ENCODE measurements at places on chromosomes 6 and 20.

GRCh38 chr6:107817784-107818183, 6.3 kb downstream of the SCML4 start:
- no peak for DNase-seq

DNA sequence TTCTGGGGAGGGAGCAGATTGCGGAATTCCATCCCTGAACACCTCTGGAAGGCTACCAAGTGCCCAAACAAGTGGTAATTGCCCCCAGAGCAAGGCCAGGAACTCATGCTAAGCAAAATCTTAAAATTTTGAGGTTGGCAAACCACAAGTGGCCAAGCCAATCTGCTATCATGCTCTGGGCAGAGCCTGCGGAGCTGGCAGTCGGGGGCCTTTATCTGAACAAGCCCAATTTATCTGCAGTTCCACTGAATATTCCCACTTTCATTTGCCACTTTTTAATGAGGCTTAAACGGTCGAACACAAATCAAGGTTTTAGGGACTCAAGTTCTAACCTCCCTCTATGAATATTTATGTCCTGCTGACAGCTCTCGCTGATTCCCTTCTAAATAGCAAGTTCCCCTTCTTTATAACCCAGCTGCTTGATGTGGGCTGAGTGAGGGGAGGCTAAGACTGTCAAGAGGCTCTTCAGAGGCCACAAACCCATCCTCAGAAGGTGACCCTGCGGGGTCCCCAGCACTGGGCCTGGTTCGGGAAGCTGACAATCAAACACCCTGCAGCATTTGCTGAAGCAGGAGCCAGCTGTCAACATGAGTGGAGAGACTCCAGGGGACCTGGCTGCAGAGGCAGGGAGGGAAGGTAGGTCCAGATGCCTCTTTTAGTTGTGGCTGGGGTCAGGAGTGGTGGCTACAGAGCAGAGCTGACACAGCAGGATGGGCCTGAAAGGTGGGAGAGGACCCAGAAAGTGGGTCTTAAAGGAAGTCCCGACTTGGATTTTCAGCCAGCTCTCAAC, 11.9 kb downstream of the CCDC167 start:
- no peak for DNase-seq

- no peak for DNase-seq
Observed at GRCh38 chr6:153563001-153563400, 431.9 kb upstream of the RGS17 start.

DNA sequence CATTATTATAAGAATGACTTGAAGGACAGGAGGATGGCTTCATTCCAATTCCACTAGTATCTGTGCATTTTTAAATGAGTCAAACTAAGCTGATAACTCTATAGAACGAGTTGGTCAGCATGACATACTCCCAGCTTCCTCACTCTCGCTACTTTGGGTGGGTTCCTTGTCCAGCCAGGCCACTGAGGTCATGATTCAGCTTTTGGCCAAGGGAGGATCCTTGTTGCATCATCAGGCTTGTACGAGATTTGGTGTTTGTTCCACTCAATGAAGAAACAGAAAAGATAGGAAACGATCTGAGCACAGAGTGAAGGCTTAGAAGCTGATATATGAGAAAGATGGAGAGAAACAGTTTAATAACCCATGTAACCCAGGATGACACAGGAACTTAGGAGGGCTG, 19.8 kb downstream of the NEDD9 start:
- DNase-seq: no peak

DNA sequence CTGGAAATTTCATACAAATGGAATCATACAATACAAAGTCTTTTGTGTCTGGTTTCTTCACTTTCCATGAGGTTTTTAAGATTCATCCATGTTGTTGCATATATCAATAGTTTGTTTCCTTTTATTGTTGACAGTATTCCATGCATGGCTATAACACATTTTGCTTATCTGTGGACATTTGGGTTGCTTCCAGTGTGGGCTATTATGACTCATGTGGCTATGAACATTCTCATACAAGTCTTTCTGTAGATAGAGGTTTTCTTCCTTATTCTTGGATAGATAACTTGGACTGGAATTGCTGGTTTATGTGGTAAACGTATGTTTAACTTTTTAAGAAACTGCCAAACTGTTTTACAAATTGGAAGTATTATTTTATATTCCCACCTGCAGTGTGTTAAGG, 30.0 kb upstream of the KIF6 start:
- no peak for DNase-seq

DNA sequence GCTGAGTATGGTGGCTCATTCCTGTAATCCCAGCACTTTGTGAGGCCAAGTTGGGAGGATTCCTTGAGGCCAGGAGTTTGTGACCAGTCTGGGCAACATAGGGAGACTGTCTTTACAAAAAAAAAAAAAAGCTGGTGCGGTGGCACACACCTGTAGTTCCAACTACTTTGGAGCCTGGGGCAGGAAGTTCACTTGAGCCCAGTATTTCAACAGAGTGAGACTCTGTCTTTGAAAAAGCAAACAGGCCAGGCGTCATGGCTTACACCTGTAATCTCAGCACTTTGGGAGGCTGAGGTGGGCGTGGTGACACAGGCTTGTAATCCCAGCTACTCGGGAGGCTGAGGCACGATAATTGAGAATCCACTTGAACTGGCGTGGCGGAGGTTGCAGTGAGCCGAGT, 28.7 kb downstream of the MYBL2 start:
- no peak for DNase-seq

DNA sequence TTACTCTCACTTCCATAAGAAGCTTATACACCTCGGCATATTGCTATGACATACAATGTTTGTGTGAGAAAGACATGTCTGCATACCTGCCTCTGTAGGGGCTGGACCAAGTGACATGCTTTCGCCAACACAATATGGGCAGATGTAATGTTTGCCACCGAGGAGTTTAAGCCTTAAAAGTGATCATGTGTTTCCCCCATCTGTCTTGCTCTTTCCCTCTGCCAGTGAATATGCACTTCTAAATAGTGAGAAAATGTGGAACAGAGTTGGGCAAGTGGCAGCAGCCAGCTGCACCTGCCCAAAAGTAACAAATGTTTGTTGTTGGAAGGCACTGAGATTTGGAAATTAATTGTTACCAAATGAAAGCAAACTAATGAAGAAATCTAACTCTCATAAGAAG, 274.8 kb upstream of the BTBD3 start:
- no peak for DNase-seq

DNA sequence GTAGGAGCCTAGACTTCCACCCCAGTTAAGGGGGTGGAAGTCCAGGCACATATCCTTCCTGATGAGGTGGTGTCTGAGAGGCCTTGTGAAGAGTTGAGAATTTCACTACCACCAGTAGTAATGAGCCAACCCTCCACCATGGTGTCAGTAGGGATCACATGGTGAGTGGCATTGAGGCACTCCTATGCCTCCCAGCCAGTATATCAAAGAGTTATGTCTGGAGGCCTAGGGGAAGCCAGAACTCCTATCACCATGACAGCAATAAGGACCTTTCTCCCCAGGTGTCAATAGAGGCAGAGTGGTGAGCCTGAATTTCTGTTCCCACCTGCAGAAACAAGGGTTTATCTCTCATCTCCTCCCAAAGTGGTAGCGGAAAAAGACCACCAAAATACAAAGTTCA, 106.6 kb upstream of the ADTRP start:
- no peak for DNase-seq

DNA sequence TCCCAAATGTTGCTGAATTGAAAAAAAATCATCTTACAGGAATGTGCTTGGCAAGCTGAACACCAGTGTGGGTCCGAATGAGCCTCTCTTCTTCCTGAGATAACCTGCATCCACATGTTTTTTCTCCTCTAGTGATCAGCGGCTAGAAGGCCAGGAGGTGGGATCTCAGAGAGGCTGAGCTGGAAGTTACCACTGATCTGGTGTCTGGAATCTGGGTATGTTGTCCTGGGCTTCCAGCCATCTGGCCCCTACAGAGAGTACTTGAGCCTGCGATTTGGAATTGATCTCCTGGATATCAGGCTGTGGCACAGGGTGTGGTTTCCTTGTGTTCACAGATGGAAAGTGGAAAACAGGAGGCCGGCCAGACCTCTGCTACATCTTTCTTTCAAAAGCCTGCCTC, 35.9 kb downstream of the SULF2 start:
- no peak for DNase-seq

DNA sequence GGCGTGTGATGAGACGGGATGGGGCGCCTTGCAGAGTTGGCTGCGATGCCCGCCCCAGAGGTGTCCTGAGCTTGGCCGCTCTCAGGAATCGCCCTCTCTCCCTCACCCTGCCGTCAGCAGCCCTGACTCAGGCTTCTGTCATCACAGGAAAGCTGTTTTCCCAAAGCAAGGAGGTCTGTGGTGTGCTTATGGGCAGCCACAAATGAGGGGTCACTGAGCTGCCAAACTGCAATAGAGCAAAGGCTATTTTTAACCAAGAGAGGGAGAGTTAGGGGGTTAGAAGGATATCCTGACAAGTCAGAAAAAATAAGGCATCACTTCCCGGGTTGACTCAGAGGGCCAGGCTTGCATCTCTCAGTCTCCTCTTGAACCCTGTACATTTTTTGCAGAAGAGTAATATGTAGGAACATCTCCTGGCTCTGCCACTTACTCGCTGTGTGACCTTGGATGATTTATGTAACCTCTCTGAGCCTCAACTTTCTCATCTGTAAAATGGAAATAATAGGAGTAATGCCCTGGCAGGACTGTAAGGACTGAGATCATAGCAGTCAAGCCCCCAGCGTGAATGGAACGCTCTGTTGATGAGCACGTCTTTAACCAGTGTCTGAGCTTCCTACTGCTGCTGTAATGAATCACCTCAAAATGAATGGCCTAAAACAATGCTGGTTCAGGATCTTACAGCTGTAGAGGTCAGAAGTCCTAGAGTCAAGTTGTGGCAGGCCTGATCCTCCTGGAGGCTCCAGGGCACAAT, 181.9 kb downstream of the NFATC2 start:
- no peak for DNase-seq

DNA sequence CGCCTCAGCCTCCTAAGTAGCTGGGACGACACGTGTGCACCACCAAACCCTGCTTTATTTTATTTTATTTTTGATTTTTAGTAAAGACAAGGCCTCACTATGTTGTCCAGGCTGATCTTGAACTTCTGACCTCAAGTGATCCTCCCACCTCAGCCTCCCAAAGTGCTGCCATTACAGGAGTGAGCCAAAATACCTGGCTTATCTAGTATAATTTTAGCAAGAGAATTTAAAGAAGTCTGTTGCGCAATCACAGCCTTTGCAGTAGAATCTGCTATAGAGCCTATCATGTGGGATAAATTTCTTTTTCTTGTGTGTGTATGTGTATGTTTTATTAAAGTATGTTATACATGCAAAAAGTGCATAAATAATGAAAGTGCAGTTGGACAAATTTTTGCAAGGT, 92.1 kb upstream of the ANKEF1 start:
- no peak for DNase-seq

DNA sequence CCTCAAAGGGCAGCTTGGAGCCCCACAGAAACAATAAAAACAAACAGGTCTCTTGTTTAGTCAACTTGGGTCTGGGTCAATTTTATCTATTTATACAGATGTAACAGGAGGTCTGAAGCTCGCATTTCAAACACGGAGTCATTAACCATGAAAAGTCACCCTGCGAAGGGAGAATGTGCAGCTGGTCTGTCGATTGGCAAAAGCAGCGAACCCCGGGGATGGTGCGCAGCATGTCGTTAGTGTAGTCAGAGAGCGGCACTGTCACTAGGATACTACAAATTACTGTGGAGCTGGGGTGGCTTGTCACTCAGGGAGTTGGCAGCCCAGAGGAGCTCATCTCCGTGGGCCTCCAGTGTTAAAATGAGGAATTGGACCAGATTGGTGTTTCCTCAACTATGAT, 190.4 kb upstream of the ARG1 start:
- no peak for DNase-seq

DNA sequence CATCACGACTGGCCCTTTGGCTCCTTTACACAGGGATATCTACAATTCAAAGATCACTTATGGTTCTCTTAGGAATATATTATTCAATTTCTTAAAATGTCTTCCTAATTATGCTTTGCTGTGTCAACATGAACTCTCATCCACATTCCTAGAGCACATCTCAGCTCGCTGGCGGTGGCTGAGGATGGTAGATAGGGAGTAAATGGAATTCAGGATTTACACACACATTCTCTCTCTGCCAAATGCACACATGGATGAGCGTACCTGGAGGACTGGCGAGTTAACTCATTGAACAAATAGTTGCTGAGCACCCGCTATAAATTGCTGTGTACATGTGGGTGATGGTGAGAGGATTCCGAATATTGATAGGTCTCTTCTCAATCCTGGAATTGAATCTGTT, 4.8 kb upstream of the MRPS10 start:
- no peak for DNase-seq

DNA sequence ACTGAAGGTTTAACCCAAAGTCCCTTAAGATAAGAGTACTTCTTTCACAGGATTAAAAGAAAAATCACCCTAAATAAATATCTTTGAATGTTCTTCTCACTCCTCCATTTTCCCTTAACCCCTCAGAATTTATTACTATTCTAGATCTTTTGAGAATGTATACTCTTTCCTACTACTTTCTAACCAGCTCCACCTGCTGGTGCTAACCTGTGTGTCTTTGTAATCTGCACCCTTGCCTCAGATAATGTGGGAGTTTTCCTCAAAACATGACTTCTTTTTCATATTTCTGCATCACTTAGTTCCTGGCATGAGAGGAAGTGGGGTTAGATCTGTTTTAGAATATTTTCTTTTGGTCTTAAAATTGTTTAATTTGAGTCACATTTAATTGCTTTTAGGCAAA, 394.2 kb downstream of the BMP2 start:
- no peak for DNase-seq

- no peak for DNase-seq
Observed at GRCh38 chr6:4848382-4849068, 72.3 kb downstream of the CDYL start.

- DNase-seq: no peak
Observed at GRCh38 chr6:148001844-148002642, 340.6 kb upstream of the SASH1 start.

DNA sequence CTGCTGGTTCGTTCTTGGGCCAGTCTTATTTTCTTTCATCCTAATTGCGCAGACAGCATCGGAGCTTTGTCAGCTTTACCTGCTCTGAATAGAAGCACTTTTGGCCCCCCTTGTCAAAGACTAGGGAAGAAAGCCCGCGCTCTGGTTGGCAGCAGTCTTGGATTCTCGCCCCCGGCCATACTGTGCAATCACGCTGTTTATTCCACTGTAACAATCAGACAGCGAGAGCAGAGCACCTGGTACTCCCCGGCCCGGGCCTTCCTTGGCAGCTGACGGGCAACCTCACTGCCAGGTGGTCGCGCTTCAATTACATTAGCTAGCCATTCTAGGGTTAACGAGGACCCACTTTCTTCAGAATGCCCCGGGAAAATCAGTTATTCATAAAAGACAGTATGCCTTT, 72.6 kb downstream of the INSM1 start:
- no peak for DNase-seq
